Fibroblast of mammary gland (primary cell): ENCODE measurements at places on chromosomes 11 and 22.
A peak's percentile ranks its signal among the peaks of the same experiment; 100 is the strongest.

DNA sequence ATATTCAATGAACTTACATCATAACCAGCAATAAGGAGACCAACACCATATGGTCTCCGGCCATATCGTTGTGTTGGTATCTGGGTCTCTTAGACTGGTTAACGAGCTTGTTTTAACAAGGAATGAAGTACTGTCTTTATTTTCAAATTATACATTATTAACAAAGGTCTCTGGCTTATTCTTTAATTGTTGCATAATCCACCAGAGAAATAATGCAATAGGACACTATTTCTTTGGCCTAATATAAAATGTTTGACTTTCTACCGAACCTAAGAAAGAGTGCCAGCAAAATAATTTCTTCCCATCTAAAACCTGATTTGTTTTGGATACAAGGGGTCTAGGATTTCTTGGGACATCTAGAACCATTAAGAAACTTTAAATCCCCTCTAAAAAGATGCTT is 6.4 kb downstream of the PSMA1 start:
- no peak for DNase-seq

DNA sequence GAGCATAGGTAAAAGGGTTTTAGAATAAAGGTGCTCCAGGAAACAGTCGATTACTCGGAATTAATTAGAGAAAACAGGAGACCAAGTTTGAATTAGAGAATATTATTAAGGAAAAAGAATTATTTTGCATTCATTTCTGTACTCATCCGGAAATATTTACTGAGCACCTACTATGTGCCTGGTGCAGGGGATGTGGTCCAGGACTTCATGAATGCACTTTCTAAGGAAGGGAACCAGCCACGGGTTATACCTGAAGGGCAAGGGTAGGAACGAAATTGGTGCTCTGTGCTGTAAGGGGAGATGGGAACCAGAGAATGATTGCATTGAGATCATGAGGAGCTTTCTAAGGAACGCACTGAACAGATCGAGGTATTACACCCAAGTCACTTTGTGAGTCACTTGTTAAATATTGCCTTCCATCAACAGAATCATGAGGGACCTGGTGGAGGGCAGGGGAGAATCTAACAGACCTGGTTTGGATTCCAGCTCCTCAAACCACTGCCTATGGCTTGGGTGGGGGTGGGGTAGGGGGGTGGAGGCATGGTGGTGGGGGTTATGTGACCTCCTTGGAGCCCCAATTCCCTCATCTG is 40.9 kb downstream of the C11orf96 start:
- no peak for DNase-seq

- peak; percentile 64 for DNase-seq
Observed at GRCh38 chr11:94835594-94835927, 67.4 kb downstream of the AMOTL1 start.

DNA sequence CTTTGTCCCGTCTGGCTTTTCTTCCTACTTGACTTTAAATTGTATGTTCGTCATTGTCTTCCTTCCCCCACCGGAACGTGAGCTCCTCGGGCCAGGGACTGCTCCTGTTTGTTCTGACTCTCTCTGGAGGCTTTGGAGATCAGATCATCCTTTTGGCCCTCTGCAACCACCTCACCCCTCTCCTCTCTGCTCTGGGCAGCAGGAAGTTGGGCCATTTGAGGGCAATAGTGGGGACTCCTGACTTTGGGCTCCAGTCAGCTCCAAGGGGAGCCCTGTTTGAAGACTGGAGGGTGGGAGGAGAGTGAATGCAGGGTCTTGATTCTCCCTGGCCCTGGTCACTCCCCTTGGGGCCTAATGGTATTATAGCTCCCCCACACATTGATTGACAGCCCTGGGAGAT is 186.3 kb upstream of the B3GAT1 start:
- DNase-seq: no peak

- DNase-seq: no peak
Observed at GRCh38 chr11:67997475-67997921, 6.4 kb downstream of the UNC93B1 start.

- peak; percentile 95 for DNase-seq
Observed at GRCh38 chr11:61893981-61894380, 2.6 kb upstream of the FADS3 start.

DNA sequence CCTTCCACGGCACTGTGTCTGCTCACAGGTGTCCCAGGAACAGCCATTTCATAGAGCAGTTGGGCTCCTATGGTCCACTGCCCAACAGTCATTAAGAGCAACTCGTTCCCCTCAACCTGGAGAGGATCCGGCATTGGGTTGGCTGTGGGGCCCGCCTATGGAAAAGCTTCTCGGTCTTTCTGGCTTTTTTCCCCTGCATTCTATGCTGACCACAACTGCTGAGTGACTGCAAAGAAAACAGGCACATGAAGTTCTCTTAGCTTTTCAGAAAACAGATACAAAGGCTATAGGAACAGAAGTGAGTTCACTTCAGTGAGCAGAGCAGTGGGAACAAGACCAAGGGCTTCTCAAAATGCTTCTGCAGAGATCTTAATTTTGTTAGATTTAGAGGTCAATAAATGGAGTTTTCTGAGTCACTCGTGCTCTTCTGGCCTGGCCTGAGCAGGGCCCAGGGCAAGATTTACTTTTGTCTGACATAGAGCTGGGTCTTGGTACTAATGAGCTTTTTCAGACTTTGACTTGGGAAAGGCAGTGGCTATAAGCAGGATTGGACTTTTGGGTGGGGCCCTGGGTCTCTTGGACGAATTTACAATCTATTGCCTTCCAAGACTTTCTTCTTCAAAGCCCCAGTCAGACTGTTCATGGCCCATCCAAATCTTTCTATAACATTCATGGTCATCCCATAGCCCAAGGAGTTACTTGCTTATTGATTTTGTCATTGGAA is 13.6 kb upstream of the APOL5 start:
- peak; percentile 45 for DNase-seq

- DNase-seq: no peak
Observed at GRCh38 chr11:120173019-120173705, 35.2 kb upstream of the TRIM29 start.

- no peak for DNase-seq
Observed at GRCh38 chr22:44025171-44026065, 1.3 kb downstream of the PARVB start.

DNA sequence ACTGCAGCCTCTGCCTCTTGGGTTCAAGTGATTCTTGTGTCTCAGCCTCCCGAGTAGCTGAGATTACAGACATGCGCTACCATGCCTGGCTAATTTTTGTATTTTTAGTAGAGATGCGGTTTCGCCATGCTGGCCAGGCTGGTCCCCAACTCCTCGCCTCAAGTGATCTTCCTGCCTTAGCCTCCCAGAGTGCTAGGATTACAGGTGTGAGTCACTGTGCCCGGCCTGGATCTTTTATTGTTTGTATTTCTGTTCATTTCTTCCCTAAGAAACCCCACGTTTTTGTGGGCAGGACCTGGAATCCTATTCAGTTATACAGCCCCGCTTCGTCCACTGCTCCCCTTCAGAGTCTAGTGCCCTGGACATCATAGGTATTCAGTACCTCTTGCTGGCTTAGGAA is 28.7 kb downstream of the ZBTB16 start:
- no peak for DNase-seq

DNA sequence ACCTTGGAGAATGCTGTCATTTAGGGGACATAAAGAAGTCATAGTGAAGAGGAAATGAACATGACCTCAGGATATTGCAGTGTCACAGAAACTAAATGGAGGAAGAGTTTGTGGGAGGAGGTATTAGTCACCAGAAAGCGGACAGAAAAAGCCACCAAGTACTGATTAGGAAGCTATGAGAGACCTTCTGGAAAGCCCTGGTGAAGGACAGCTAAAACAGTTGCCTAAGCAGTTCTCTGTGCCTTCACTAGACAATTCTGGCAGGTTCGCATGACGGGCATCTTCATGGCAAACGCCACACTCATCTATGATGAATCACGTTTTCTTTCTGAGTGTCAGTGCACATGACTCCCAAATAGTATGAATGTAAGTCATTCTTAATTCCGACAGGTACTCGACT is 325.8 kb downstream of the C11orf87 start:
- no peak for DNase-seq

- DNase-seq: no peak
Observed at GRCh38 chr11:94790661-94791180, 22.6 kb downstream of the AMOTL1 start.

- no peak for DNase-seq
Observed at GRCh38 chr11:116099541-116099940, 595.3 kb upstream of the CADM1 start.

DNA sequence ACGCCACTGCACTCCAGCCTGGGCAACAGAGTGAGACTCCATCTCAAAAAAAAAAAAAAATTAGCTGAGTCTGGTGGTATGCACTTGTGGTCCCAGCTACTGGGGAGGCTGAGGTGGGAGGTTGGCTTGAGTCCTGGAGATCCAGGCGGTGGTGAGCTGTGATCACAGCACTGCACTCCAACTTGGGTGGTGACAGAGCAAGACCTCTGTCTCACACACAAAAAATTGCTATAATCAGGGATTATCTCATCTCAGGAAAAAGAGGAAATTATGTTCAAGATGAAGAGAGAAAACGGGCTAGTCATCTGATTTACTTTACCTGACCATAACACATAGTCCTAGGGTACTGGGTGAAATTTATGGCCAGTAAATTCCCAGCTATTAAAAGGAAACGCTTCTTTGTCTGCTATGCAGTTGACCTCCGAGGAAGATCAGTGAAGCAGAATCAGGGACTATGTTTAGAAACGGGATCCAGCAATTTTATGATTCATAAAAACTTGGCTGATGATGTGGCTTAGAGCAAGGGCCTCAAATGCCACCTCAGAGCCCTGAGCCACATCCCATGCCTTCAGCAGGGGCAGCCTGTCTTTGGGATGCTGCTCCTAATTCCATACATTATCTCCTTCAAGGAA is 386.2 kb downstream of the NTM start:
- peak; percentile 58 for DNase-seq

- DNase-seq: no peak
Observed at GRCh38 chr11:31484497-31484896, 24.9 kb downstream of the IMMP1L start.

- no peak for DNase-seq
Observed at GRCh38 chr11:131932584-131933325, 562.3 kb downstream of the NTM start.

GRCh38 chr11:78520230-78520629 is 54.4 kb downstream of the NARS2 start:
- DNase-seq: no peak

- no peak for DNase-seq
Observed at GRCh38 chr11:72189455-72190250, 2.3 kb upstream of the FOLR1 start.

DNA sequence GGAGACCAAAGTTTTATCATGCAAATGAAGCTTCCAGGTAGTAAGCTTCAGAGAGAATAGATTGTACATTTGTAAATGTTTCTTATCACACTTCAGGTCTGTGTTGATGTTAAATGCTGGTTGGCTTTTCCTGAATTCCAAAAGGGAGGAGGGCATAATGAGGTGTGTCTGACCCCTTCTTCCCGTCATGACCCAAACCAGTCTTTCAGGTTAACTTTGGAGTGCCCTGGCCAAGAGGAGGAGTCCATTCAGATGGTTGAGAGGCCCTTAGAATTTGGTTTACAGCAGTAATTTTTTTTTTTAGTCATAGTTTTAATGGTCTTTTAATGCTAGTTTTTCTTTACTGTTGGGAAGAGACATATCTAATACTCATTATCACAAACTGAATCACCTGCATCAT is 2.5 kb downstream of the OR6X1 start:
- no peak for DNase-seq

- DNase-seq: no peak
Observed at GRCh38 chr11:111776398-111777093, 10.4 kb upstream of the PPP2R1B start.

- DNase-seq: no peak
Observed at GRCh38 chr22:17436981-17437412, 67.7 kb downstream of the CECR2 start.

DNA sequence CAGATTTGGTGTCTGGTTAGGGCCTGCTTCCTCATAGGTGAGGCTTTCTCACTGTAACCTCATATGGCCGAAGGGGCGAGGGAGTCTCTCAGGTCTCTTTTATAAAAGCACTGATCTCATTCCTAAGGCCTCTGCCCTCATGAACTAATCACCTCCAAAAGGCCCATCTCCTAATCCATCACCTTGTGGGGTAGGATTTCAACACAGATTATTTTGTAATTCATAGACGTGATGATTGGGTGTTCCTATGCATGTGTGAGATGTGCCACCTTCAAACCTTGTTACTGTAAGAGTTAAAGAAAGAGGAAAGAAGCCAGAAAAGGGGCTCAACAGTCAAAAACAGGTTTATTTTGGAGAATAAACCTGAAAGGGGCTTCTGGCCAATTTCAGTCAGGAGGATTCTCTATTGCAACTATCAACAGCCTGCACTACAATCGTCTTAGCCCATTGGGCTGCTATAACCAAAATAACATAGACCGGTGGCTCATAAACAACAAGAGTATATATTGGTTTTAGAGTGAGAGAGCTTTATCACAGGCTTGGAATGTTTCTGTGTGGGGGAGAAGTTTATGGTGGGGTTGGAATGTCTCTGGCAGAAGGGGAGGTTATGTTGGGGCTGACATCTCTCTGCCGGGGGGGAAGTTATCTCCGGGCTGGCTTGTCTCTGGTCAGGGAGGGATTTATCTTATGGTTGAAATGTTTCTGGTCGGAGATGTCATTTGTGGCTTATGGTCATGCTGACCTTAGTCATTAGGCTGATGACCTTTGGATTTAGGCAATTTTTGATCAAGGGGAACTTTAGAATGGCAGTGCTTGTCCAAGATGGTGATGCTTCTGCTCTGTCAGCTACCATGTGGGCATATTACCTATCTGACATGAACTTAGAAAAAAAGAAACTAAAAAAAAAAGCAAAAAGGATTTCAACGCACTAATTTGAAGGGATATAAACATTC is 35.1 kb downstream of the CSF2RB start:
- DNase-seq: no peak

DNA sequence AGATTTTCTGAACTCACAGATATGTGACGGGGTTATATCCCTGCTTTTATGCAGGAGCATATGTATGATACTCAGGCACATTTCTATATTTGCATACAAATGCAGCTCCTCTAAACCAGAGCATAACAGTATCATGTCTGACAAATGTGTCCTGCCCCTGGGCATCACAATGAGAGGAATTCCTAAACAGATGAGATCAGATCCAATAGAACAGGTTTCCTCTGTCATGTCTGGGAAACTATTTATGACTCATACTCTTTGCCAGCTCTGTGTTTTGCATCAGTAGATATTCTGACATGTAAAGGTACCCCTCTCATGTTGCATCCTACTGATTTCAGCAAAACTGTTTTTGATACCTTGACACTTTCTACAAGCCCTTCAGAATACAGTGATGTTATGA is 29.4 kb downstream of the SYT9 start:
- no peak for DNase-seq

GRCh38 chr11:32200136-32200847 is 109.4 kb downstream of the RCN1 start:
- no peak for DNase-seq

DNA sequence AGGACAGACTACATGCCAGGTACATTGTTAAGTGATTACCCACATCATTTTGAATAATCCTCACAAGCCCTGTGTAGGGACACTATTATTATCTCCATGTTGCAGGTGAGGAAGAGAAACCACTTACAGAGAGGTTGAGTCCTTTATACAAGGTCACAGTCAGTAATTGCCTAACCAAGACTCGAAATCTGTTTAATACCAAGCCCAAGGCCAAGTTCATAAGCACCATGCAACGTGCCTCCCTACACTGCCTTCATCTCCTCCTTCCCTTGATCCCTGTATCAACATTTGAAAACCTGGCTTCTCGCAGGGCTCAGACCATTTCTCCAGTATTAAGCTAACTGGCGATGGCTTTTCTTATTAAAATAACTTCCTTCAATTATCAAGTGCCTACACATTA is 41.7 kb upstream of the SEZ6L start:
- no peak for DNase-seq
